Tibial artery (tissue), 4 donors: ENCODE measurements at places on chromosomes 4 and X.

- no peak for DNase-seq
Observed at GRCh38 chrX:69603566-69604194, 12.2 kb upstream of the EDA start.

DNA sequence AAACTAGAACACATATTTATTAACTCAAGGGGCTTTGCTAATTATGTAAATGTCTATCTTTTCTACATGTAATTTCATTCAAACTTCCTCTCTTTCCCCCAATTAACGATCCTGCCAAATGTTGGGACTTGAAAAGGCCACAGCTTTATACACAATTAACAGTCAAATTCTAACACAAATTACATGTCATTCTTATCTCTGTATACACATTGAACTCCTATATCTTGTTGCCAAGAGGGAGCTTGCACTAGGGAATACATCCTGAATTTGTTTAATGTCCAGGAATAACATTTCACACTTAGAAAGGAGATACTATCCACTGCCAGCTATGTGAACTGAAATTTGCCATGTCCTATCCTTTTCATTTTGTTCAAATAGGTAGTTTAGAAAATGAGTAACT, 38.9 kb upstream of the MAB21L2 start:
- no peak for DNase-seq

DNA sequence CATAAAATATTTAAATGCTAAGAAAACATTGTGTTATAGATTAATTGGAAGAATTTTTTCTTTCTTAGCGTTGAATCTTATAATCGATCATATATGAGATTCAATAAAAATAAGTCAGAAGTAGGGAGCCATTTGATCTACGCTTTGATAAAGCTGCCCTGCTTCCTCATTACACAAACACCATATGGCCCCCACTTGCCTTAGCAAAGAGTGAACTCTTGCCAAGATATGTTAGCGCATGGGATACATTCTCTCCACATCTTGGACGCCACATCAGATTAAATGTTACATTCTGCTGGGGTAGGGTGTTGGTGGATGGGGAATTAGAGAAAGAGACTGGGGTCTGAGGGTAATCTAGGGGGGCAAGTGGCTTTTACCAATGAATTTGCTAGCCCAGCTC, 207.7 kb upstream of the MID1 start:
- DNase-seq, result no peak

GRCh38 chr4:16765546-16765945, 132.9 kb downstream of the LDB2 start:
- no peak for DNase-seq

- no peak for DNase-seq
Observed at GRCh38 chrX:53223955-53224859, 800 bp downstream of the KDM5C start.

- no peak for DNase-seq
Observed at GRCh38 chr4:58606303-58606702, 1496.1 kb upstream of the IGFBP7 start.

- peak; percentile 72 for DNase-seq
Observed at GRCh38 chr4:74038425-74039314, at the start of gene CXCL3. TSS of gene CXCL3 (minus strand) at chr4:74038689. CDS start at chr4:74038611, 78 bp downstream.

DNA sequence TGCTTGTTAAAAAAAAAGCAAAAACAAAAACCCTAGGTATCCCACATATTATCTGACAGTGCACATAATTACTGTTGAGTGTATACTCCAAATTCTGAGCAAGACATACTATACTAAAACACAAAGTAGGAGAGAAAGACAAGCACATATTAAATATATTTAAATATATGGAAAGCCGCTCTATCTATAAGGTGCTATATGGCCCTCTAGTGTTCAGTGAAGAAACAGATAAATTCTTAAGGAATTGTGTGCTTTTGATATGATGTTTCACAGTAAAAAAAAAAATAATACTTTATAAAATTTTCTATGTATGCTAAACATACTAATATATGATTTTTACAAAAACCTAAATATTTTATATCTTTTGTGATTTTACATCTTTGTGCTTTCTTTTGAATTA, 137.8 kb downstream of the FBXW7 start:
- no peak for DNase-seq

- no peak for DNase-seq
Observed at GRCh38 chr4:81405900-81406401, 65.8 kb downstream of the RASGEF1B start.

GRCh38 chr4:85740431-85740861, 265.5 kb downstream of the ARHGAP24 start:
- DNase-seq, result no peak

DNA sequence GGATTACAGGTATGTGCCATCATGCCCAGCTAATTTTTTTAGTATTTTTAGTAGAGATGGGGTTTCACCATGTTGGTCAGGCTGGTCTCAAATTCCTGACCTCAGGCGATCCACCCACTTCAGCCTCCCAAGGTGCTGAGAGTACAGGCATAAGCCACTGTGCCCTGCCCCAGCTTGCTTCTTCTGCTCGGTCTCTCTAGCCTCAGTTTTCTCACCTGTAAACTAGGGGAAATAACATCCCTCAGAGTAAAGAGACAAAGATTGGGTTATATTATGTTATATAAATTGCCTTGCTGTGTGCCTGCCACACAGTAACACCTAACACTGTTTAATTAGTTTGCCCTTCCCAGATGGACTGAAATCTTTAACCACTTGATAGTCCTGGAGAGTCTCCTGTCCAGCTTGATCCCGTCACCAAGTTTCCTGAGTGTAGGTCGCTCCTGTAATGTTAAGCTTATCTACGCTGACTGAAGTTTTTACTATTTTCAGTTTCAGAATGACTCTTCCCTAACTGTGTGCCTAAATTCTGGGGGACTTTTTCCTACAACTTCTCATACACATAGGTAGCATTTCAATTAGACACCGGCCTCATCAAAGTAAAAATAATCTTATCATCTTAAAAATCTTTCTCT, 412.7 kb upstream of the TENM3 start:
- no peak for DNase-seq

DNA sequence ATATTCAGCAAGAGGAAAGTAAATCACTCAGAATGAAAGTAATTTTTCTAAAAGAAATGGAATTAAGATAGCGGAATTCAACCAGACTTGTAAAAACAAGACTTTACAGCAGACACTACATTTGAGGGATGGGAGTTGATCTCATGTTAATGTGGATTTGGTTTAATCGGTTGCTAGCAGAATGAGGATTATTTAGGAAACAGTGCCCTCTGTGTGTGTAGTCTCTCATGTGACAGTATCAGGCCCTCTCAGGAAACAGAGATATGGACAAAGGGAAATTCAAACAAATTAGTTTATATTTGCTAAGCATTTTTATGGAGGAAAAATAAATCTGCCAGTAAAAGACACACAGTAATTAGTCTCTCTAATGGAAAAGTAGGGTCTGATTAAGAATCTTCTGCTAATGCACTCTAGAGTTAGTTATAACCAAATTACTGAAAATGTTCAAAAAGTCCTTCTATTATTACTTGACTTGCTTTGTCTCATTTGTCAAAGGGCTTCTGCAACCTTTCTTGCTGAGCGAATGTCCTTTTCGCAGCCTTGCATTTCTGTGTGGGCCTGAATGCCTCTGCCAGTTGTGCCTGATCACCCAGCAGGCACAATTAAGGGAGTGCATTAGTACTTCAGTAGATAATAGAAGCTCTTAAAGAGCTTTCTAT, 1282.3 kb upstream of the TENM3 start:
- no peak for DNase-seq

DNA sequence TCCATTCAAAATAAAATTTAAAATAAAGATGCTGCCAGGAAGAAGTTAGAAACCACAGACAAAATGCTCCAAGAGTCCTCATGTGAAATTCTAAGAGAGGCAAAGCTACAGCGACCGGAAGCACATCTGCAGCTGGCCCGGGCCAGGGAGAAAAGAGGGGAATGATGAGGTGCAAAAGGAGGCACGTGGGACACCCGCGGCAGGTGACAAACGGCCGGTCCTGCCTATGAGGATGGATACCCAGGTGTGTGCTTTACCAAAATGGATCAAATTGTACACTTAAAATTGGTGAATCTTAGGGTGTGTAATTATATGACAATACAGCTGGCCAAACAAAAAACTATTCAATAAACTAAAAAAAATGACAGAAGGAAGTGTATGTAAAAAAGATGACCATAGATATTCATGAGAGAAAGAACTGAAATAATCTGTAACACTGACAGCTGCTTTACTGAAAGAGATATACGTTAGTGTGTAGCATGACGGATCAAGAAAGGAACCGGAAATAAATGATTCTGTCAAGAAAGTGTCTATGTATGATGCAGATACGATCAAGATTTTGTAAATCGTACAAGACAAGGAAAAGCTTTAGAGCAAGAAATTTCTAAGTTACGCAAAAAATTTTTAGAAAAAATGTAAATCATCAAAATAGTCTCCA, 29.5 kb downstream of the PPP2R3B start:
- DNase-seq, result no peak

DNA sequence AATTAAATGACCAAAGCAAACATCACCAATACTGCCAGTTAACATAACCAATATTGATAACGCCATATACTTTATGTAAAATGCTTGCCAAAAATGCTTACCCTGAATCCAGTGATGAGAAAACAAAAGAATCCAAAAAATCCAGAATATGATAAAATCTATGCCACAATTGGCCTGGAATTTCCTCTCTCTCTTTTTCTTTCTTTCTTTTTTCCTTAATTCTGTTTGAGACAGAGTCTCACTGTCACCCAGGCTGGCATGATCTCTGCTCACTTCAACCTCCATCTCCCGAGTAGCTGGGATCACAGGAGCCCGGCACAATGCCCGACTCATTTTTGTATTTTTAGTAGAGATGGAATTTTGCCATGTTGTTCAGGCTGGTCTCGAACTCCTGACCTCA, 9.8 kb upstream of the SLC7A11 start:
- DNase-seq, result no peak

DNA sequence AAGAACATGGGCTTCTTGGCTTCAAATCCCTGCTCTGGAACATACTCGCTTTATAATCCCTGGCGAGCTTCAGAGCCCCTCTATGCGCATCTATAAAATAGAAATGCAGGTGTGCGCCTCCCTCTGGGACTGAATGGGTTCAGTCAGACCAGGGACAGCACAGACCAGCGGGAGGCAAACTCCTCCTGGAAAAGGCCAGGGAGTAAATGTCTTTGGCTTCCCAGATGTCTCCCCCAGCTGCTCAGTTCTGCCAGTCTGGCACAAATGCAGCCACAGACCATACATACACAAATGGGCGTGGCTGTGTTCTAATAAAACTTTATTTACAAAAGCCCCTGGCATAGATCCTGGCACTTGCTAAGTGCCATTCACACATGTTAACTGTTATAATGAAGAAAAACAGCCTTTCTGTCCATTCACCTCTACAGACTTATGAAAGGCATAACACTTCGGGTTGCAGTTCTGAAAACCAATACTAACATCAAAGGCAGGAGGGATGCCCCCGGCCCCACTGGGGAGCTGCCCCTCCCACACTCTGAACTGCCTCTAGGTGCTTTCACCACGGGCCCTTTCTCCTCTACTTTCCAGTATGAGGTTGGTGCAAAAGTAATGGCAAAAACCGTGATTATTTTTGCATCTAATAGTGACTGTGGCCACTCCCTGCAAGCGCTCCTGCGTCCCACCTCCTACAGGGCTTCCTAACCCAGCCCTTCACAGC, 4.6 kb downstream of the JAKMIP1 start:
- peak; percentile 20 for DNase-seq

DNA sequence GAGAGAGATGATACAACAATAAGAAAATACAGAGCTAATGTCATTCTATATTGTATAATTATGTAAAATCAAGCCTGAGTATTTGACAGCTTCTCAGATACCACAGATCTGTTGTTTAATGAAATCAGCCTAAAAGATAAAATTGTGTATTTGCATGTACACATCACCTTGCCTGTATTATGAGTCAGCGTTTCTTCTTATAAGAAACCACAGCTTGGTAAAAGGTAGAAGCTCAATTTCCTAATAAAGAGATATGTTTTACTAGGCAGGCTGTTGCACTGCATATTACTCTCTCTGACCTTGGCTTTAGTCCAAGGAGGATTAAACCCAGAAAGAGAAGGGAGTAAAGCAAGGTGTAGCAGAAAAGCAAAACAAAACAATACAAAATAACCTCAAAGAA, 121.3 kb downstream of the PPARGC1A start:
- DNase-seq, result no peak

DNA sequence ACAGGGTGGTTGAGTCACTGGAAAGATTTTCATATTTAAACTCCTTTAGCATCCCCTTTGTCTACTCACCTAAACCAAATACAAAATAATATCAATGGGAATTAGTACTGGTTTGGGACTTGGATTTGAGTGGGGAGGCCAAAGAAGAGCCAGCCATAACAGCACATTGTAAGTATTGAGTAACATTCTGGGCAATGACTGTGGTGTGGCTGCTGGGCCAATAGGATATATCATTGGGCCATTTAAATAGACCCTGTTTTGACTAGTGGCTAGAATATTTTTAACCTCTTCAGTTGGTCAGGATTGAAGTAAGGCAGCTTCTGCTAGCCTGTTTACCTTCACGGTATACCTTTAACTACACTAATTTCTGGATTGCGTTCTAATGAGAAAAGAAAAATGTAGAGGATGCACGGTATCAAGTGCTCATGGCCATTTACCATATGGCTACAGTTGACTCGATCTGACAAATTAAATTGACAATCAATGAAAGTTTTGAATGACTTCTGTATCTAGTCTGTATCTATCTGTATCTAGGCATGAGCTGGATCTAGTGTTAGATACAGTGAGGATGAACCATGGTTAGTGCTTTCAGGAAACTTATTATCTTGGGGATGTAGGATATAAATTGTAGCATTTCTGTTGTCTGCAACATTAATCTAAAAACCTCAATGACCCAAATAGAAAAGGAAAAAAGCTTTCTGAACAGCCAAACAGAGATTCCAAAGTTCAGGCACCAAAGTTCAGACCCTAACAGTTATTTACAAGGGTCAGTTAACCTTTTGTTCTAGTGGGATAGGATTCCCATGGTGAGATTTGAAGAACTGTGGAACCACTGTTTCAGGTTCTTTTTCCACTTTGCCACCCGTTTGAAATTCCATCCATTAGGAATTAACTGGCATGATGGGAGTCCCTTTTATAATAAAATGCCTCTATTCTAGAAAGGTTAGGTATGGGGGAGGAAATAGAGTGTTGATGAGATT, 6.8 kb upstream of the ALB start:
- DNase-seq, result no peak

DNA sequence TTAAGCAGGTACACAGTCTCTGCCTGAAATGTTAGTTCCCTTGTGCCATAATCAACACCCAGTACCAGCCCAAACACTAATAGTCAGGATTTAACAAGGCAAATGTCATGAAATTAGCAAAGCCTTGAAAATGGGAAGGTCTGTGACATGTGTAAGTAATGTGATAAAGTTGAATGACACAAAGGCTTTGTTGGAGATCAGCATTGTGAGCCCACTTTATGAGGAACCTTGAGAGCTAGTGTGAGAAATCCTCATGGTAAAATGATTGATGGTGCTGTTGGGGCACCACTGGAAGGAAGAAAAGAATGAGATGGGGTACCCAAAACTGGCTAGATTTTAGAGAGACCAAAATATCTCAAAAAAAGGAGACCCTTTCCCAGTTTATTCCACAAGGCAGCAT, 3.3 kb upstream of the LIN54 start:
- no peak for DNase-seq

DNA sequence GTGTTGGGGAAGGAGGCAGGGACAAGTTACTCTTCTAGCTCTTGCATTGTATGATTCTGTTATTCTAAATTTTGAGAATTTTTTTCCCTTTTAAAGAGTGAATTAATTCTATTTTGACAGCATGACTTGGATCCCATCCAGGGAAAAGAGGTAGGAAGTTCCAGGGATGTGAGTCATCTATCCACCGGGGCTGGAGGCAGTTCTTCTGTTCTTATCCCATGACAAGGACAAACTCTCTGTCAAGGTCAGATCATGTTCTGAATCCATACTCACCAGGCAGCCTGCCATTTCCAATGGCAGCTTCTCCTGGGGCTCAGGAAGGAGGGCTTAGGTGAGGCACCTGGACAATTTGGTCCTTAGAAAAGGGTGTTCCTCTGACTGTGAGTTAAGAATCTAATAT, 132.0 kb upstream of the MED14 start:
- no peak for DNase-seq
